NCI-H2081 treated with DMSO at 0.1 percent for 48 hours (cell line): ENCODE measurements at places on chromosomes 2 and 18.

- DNase-seq, result no peak
Measured at GRCh38 chr18:9907867-9908266, 5.9 kb upstream of the VAPA start.

DNA sequence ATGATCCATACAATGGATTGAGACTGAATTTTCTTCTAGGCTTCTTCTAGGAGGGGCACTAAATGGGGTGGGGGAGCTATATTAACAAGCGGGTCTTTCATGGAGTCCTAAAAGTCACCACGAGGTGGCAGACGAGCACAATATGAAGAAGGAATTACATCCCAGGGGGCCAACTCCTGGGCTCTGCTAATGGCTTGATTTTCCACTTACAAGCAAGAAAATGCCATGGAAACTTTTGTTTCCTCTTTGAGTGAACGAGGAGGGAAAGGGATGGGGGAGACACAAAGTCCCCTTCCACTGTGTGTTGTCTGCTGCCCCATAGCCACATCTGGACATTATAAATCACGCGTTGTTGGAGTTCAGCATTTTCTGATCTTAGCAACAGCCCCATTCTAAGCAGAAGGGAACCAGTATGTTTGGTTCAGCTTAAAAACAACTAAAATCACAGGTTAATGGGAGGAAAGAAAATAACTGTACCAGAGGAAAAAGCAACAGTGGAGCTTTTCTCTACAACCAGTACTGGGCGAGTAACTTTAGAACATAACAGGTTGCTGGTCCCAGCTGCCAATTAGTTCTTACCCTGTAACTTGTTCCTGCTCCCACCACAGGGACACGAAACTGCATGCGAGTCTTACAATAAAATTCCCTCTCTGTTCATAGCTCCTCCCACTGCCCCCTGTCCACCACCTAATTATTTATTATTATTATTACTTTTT is 285.0 kb upstream of the PARD3B start:
- no peak for DNase-seq

DNA sequence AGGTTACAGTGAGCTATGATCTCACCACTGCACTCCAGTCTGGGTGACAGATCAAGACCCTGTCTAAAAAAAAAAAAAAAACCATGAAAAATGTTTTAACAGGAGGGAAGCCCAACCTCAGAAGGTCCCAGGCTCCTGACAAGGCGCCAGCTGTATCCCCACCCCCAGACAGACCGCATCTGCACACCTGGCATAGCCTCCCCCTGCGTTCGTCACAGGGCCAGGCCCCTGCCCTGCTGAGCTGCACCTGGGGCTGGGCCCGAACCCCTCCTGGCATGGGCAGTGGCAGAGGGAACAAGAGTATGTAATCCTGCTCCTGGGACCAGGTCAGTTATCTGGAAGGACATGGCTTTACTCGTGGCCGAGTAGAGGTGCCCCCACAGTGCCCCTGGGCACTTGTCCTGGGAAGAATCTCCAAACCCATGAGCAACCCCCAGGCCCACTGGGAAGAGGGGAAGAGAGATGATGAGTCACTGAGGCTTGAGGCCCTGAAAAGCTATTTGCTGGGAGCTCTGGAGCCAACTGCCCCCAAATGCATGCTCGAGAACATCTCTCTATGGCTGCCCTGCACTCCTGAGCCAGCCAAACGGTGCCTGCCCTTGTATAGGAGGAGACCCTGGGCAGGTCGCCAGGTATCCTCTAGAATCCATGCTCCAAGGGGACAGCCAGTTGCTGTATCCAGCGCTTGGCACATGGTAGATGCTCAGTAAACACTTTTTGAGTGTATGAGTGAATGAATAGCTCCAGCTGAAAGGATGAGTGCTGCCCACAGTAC is 265.5 kb downstream of the ATAD2B start:
- DNase-seq, result no peak

DNA sequence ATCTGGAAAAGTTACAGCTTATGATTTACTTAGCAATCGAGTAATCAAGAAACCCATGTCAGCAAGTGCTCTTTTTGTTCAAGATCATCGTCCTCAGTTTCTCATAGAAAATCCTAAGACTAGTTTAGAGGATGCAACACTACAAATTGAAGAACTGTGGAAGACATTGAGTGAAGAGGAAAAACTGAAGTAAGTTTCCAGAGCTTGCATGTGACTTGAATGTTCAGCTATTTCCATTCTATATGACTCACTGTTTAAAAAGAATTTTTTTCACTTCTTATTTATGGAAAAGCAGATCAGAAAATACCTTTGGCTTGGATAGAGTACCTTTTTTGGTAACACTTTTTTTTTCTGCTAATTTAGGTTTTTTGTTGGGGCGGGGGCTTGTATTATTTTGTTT is 70.7 kb downstream of the PMS1 start:
- no peak for DNase-seq

GRCh38 chr2:240216167-240216566 is 75.7 kb upstream of the OTOS start:
- DNase-seq, result no peak

DNA sequence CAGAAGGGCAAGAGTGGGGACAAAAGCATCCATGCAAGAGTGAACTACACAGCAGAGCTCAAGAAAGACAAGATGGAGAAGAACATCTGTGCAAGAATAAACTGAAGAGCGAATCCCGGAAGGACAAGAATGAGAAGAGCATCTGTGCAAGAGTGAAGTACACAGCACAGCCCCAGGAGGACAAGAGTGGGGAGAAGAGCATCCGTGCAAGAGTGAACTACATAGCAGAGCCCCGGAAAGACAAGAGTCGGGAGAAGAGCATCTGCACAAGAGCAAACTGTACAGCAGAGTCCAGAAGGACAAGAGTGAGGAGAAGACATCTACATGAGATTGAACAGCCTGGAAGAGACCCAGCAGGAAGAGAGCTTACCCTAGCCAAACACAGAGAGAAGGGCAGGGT is 284.6 kb downstream of the PIEZO2 start:
- DNase-seq, result no peak
